ENCODE measurements at places on chromosomes 6 and 20. TPM values are rescaled to one million over a fixed set of nuclear protein-coding genes. Genes with fewer than 3 reads are reported as not detected.

DNA sequence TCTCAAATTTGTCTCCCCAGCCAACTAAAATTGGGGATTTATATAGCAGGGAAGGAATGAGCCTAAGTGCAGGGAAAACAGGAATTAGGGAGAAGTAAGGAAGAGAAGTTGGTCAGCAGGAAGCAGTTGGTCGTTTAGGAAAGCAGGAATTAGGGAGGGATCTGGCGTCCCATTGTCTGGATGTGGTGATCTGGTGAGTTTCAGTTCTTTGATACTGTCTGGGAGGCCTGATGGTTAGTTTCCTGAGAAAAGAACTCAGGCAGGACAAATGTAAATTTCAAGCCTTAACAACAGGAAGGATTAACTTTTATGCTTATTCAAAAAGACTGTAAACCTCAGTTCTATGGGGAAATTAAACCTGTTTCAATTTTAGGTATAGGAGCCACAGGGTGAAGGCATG lies 116.2 kb upstream of the PRL start:
- no peaks in the 10 kb centered on the region for H3K36me3 ChIP-seq
- no peaks in the 10 kb centered on the region for H3K27me3 ChIP-seq
- DNase-seq, result peak; percentile 80
- H3K27ac ChIP-seq, result peak overlapping the region; percentile 32
- no peak overlapping the region for H3K4me3 ChIP-seq
- peaks cover 21% of the 10 kb centered on the region for H3K4me1 ChIP-seq

DNA sequence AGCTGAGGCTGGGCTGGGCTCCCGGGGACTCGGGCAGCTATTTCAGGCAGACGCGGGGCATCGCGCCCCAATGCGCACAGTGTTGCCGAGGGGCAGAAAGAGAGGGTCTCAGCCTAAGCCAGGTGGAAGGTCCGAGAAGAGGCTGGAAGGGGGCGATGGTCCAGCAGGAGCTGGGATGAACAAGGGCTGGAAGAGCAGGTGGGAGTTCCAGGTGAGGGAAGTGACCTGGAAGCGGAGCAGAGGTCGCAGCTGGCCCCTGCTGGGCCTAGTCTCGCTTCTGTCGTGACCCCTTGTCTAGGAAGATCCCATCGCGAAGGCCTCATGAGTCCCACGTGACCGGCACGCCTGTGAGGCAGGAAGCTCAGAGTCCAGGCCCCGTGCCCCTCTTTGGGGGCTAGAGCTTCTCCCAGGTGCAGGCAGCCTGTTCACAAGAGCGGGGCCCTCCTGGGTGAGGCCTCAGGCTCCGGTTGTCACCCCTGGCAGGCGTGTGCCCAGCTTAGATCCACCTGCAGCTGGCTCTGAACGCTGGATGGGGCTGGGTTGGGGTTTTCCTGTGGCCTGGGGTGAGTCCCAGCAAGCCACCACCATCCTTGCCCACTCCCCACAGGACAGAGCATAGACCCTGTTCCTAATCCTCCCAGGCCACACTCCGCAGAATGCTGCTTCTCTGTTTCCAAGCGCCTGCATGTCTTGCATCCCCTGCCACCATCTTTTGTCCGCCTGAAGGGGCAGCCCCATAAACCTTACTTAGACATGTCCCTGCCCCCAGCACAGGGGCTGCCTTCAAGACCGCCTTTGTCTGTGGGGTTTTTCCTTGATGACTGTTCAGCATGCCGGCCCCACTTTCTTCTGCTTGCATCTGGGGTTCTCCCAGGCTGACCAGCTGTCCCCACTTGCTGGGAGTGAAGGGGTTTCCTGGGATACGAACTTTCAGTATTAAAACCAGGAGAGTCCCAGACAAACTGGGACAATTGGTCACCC lies 15.1 kb downstream of the SLC22A3 start:
- H3K27ac ChIP-seq, result no peak overlapping the region
- DNase-seq, result no peak
- no peaks in the 10 kb centered on the region for H3K4me1 ChIP-seq
- H3K36me3 ChIP-seq, result no peaks in the 10 kb centered on the region
- peaks cover 10% of the 10 kb centered on the region for H3K27me3 ChIP-seq

DNA sequence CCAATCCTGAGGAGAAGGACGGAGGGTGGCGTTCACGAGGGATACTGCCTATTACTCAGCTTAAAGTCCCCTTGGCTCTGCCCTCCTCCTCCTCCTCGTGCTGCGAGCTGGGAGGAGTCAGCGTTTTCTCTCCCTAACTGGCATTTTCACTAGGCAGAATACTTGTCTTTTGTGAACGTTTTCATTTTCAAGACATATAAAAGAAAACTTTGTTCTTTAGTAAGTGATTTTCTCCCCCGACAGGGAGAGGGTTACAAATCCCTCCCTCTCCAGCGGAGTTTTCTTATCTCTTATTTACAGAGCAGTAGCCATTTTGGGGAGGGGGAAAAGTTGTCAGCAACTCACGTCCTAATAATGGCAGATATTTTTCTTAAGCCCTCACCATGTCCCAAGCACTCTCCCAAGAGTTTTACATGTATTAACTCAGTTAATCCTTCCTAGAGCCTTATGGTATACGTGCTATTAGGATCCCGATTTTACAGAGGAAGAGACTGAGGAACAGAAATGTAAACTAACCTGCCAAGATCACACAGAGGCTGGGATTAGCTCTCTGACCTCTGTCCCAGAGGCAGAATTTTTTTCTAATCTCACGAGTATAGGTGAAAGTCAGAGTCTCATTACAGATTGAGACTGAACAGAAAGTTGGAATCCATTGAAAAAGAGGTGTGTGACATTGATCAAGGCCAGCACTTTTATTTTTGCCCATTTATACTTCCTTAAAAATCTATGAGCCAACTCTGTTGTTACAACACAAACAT lies 30.0 kb upstream of the ZNF217 start:
- H3K4me1 ChIP-seq, result peaks cover 35% of the 10 kb centered on the region
- no peaks in the 10 kb centered on the region for H3K36me3 ChIP-seq
- peak overlapping the region; percentile 25 for H3K4me3 ChIP-seq
- H3K27ac ChIP-seq, result peak overlapping the region; percentile 80
- no peaks in the 10 kb centered on the region for H3K27me3 ChIP-seq

- no peaks in the 10 kb centered on the region for H3K27me3 ChIP-seq
- H3K4me3 ChIP-seq, result no peak overlapping the region
- no peaks in the 10 kb centered on the region for H3K36me3 ChIP-seq
- DNase-seq, result no peak
Observed at GRCh38 chr6:139308286-139308916, 16.6 kb upstream of the TXLNB start.

The UBD gene
- total RNA-seq, result not detected

The GNRH2 gene
- total RNA-seq, result 1.5 TPM

The HLA-DPA1 gene
- total RNA-seq, result 0.43 TPM

- no peak overlapping the region for H3K27ac ChIP-seq
- no peaks in the 10 kb centered on the region for H3K36me3 ChIP-seq
- no peaks in the 10 kb centered on the region for H3K27me3 ChIP-seq
- no peak for DNase-seq
- H3K4me1 ChIP-seq, result peaks cover 19% of the 10 kb centered on the region
Observed at GRCh38 chr6:50921968-50922367, 103.3 kb downstream of the TFAP2B start.

- no peak overlapping the region for H3K27ac ChIP-seq
- DNase-seq, result peak; percentile 29
- no peaks in the 10 kb centered on the region for H3K36me3 ChIP-seq
- peaks cover 16% of the 10 kb centered on the region for H3K4me1 ChIP-seq
Observed at GRCh38 chr6:37538107-37538506, 38.4 kb upstream of the CCDC167 start.

DNA sequence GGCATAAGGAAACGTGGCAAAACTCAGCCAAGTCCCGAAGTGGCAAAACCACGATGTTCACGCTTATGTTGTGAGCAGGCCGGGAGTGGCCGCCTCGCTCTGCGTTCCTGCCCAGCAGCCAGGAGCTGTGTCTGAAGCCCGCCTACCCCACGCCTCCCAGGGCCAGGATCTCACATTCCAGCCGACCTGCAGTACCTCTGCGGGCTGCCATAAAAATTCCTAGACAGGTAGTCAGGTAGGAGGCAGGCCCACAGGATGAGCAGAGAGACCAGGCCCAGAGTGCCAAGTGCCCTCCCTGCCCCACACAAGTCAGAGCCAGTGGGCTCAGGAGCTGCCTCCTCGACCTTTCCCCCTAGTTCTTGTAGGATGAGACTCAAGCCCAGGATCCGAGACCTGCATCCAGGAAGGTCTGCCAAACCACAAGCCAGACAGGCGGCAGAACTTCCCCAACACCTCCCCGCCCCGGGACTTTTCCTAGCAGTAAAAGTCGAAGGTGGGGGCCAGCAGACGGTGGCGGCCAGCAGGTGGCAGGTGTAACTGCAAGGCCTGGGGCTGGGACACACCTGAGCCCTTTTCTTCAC lies 16.7 kb downstream of the PMEPA1 start:
- H3K27me3 ChIP-seq, result no peaks in the 10 kb centered on the region
- DNase-seq, result no peak
- no peak overlapping the region for H3K4me3 ChIP-seq
- H3K36me3 ChIP-seq, result no peaks in the 10 kb centered on the region

GRCh38 chr6:150576651-150577226 lies 22.9 kb upstream of the PLEKHG1 start:
- no peaks in the 10 kb centered on the region for H3K27me3 ChIP-seq
- no peak overlapping the region for H3K27ac ChIP-seq
- H3K36me3 ChIP-seq, result no peaks in the 10 kb centered on the region
- DNase-seq, result no peak

The FRK gene
- total RNA-seq, result 10.0 TPM

The SNPH gene
- total RNA-seq, result 0.43 TPM

The AHCY gene
- 284 TPM for total RNA-seq

- peak overlapping the region; percentile 92 for H3K27ac ChIP-seq
- H3K4me3 ChIP-seq, result peak overlapping the region; percentile 93
- no peak for DNase-seq
Observed at GRCh38 chr20:41138475-41139226, 1.3 kb downstream of the PLCG1 start.

Data from A673 (cell line).